Fibroblast of the aortic adventitia (primary cell): ENCODE measurements at places on chromosomes 4 and X. TPM values are rescaled to one million over a fixed set of nuclear protein-coding genes. Genes with fewer than 3 reads are reported as not detected.

GABRG1 gene
- not detected in 2 replicates for total RNA-seq

GRCh38 chr4:86891762-86892635 lies at the start of gene C4orf36:
C4orf36 (minus strand) TSS chr4:86892422; CDS start chr4:86891520, 902 bp downstream.
- no peak for DNase-seq

- peak; percentile 76 for DNase-seq
These were observed 11.0 kb downstream of the STIM2 start for GRCh38 chr4:26871611-26872010.

NR3C2 gene
- total RNA-seq, result 2.4 and 4.7 TPM in 2 replicates

- no peak for DNase-seq
These were observed 39.8 kb downstream of the AWAT2 start for GRCh38 chrX:70009970-70010369.

- DNase-seq, result no peak
These were observed 1297.0 kb upstream of the TENM3 start for GRCh38 chr4:180946188-180946587.

GRCh38 chr4:189440716-189441115 lies 500.0 kb upstream of the FRG1 start:
- DNase-seq, result no peak

DNA sequence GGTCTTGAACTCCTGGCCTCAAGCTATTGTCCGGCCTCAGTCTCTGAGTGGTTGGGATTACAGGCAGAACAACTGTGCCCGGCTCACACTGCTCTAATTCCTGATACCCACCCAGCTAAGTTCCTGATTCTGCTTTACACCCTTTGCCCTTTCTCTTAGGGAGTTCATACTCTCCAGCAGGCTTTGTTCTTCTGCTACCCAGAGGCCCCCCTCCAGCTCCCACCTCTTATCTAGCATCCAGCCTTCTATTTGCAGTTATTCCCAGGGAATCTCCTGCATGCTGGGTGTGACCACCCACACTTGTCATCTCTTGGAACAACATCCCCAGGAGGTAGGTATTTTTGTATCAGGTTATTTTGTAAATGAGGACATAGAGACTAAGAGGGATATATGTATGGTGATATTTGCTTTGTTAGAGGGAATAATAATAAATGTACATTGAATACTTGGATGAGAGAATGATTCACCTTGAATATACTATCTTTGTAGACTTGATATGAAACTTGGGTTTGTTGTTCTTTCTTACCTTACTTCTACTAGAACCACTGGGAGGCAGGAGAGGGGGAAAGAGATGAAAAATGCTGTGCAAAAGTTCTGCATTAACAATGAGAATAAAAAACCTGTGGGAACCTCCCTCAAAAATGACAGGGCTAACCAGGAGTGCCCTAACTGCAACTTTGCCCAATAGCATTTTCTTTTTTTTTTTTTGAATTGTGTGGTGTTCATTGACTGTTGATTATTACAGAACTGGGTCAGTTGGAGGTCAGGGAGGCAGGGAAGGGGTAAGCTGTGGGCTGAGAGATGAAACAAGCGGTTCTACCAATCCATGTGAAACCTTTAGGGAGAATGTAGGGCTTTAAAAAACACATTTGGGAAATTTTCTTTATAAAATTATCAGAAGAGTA lies 157.4 kb downstream of the SPRY1 start:
- DNase-seq, result no peak

- no peak for DNase-seq
These were observed 25.9 kb downstream of the HOPX start for GRCh38 chr4:56655209-56655626.

DNA sequence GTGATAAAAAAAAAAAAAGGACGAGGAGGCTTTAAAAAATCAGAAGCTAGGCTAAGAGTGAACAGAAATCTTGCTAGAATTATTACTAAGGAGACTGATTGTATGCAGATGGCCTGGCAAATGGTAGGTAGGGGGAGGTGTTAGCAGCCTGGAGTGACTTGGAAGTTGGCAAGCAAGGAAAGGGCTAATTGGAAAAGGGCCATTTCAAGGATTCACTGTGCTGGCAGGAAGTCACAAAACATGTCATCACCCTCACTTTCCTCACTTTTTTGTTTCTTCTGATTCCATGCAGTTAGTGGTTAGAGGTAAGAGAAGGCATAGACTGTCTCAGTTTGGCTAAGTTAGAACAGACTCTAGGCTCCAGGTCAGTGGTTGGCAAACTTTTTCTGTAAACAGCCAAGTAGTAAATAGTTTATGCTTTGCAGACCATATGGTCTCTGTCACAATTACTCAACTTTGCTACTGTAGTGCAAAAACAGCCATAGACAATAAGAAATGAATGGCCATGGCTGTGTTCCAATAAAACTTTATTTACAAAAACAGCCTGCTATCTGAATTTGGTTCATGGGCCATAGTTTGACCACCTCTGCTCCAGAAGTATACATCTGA lies 646.5 kb upstream of the ACTRT1 start:
- no peak for DNase-seq

GRCh38 chrX:38804682-38805431 lies 3.6 kb downstream of the MID1IP1 start:
- DNase-seq, result peak; percentile 35

GRCh38 chr4:20831746-20832145 lies 131.5 kb downstream of the PACRGL start:
- DNase-seq, result no peak

L1CAM gene
- 0.36 and 1.6 TPM in 2 replicates for total RNA-seq

DNA sequence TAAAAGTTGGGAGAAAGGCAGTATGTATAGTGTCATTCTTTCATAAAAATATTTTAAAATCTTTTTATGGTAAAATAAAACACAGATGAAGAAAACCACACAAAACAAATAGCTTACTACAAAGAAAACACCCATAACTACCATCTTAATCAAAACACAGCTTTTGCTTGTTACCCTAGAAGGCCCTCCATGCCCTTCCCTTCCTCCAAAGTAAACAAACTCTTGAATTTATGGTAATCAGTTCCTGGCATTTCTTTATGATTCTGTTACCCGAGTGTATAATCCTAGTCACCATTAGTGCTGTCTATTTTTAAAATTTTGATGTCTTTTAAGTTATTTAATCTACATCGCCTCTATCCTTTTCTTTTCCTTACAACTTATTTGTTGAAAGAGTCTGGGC lies 170.9 kb downstream of the APBB2 start:
- no peak for DNase-seq

ANK2 gene
- total RNA-seq, result 190 and 200 TPM in 2 replicates

DNA sequence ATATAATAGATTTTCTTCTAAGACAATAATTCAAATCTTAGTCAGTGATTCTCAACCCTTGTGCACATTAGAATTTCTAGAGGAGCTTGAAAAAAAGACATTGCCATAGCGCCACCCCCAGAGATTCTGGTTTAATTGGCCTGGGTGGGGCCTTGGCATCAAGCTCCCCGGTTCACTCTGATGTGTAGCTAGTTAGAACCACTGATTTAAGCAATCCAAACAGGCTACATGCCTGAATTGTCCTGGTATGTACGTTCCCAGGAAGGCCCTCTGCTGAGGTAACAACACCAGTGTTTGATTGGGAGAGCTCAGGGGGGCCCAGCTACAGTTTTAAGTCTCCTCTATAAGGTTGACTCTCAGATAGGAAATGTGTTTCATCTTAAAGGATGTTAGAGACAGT lies 1.3 kb upstream of the ATP10D start:
- peak; percentile 38 for DNase-seq

GRCh38 chrX:46793386-46794143 lies 34.6 kb upstream of the SLC9A7 start:
- DNase-seq, result no peak

DNA sequence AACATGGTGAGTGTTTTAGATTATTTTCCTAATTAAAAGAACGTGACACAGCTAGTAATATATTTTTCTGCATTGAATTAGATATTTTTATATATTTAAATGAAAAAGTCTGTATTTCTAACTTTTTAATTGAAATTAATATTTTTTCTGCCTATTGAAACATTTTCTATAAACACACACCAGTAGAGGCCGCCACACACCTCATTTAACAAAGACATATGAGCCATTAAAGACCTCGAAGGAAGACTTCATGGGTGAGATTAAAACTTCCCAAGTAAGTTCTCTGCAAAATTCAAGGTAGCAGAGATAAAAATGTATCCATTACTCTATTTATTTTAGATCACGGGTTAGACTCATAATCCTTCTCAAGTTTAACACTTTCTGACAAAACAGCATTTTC lies 8.3 kb downstream of the SLITRK2 start:
- DNase-seq, result no peak

GRCh38 chr4:52751487-52751911 lies 274 bp upstream of the ERVMER34-1 start:
- DNase-seq, result no peak

ZNF630 gene
- 0.81 and 2.0 TPM in 2 replicates for total RNA-seq

RXFP1 gene
- 17.8 TPM in 1 of 2 replicates, not detected in the other for total RNA-seq

GRCh38 chrX:22889819-22890218 lies 109.9 kb upstream of the DDX53 start:
- DNase-seq, result no peak

- DNase-seq, result no peak
These were observed 82.5 kb downstream of the PPEF1 start for GRCh38 chrX:18789916-18790315.

DNA sequence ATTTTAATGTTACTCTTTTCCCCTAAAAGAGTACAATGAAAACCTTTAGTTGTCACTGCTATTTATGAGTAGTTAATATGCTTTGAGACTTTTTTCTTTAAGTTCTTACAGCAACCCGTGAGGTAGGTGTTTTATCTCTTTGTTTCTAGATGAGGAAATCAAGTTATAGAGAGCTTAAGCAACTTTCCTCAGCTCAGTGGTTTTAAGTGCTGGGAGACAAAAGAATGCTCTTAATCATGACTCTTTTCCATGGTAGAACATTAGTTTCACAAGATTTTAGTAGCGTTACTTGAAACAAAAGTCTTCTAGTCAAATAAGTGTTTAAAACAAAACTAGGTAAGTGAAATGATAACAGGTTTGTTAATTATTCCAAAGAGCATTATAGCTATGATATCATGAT lies 354.7 kb upstream of the PITX2 start:
- DNase-seq, result peak; percentile 4

DNA sequence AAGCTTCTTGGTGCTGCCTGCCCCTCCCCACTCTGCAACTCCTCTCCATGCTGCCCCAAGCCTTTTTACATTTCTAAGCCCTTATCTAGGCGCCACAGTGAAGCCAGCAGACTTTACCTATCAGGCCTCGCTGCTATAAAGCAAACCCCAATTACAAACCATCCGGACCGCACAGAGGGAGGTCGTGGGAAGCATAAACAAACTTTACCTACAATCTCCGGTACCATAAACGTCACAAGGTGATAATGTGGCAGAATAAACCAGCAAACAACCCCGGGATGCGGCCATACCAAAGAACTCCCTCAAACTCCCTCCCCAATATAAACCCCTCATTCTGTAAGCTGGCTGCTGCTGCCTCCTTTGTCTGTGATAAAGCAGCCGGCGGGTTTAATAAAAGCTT lies 54.0 kb upstream of the ZCCHC13 start:
- DNase-seq, result no peak

- no peak for DNase-seq
These were observed 108.8 kb upstream of the MYOZ2 start for GRCh38 chr4:119026662-119027444.

DNA sequence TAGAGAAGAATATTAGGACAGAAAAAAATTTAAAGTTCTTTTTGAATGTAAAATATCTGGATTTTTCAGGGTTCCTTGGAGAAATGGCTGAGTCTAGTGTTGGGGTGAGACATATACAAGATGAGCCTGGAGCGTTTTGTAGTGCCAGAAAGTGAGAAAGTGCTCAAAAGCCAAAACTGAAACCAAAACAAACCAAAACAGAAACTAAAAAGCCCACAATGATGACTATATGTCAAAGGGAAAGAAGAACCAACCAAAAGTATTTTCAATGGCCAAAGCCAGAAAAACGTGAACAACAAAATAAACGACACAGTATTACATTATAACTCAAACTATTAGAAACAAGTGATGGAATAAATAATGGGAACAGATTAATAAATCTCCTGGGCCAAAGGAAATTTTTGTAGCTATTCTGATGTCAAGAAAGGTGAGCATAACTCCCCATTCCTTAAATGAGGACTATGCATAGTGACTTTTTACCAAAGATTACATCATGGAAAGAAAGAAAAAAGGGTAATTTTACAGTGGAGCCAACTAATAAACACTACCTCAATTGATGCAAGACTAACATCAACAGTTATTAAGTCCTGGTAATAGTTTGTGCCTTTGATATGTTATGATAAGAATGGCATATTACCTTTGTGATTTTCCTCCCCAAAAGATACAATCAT lies 1137.6 kb downstream of the C4orf33 start:
- DNase-seq, result peak; percentile 12

- DNase-seq, result no peak
These were observed 7.9 kb upstream of the UGT2B4 start for GRCh38 chr4:69503558-69503957.

KIAA1210 gene
- total RNA-seq, result not detected in 2 replicates

SMPX gene
- not detected in 2 replicates for total RNA-seq

SH3RF1 gene
- 47.5 and 57.8 TPM in 2 replicates for total RNA-seq

DSPP gene
- total RNA-seq, result not detected in 2 replicates

GRCh38 chrX:39022106-39022505 lies 220.8 kb downstream of the MID1IP1 start:
- no peak for DNase-seq

DNA sequence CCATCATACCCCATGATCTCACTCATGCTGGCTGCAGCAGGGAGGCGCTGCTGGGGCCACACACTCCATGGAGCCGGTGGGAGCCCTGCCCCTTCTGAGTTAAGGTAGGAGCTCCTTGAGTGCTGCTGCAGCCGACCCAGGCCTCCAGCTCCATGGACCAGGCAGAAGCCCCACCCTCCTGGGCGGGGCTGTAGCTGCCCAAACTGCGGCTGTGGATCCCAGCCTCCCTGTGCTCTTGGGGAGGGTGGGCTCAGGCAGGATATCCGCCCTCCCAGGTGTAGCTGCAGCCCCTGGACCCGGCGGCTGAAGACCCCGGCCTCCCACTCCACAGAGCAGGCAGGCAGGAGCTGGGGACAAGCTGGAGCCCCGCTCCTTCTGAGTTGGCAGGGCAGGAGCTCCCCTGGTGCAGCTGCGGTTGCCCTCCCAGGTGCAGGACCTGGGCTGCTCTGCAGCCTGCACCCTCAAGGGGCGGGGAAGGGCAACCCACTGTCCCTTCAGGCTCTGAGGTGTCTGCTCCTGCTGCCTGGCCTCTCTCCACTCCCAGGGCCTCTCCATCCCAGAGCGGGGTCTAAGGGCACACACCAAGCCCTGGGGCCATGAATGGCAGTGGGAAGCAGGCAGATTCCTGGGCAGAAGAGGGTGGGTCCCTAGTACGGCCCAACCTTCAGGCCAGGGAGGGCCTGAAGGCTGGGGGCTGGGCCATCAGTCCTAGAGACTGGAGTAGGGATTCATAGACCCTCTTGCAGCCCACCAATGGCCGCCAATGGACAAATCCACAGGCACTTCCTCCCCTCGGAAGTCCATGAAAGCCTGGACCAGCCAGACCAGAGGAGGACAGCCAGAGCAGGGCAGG lies 466.1 kb downstream of the DTHD1 start:
- no peak for DNase-seq
